ENCODE measurements at places on chromosomes 6 and 20.

DNA sequence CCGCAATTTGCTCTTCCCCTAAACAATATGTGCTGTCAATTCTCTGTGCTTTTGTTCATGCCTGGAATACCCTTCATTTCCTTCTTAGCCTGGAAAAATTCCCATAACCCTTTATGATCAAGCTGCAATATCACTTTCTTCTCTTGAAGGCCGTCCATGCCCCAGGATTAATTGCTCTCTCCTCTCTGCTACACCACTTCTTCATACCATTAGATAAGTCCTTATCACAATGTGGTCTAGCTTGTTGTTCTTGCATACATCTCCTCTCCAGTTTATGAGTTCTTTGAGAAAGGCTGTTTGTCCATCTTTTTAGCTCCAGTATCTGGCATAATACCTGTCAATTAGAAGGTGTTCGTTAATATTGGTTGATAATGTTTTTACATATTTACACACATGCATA is 111.2 kb upstream of the SAMD5 start:
- no peak for DNase-seq

- DNase-seq, result no peak
Observed at GRCh38 chr6:56005426-56005825, 130.0 kb upstream of the BMP5 start.

DNA sequence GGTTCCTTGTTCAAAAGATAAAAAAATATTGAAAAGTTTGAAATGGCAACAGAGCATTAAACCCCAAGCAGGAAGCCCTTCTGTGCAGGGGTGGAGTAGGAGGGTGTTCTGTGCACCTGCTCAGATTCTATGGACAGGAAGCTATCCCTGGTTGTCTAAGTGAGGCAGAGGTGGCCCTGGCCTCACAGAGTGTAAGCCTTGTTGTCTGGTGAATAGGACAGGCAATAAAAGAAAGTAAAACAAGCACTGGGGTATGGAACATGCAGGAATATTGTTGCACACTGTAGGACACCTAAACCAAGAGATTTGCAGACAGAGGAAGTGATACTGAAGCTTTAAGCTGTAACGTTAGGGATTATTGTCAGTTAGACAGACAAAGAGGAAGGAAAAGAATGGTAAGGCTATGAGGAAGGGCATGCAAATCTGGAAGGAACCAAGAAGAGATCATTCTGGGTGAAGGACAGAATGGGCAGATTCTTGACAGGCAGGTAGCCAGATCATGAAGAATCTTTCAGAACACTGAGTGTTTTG is 66.8 kb downstream of the TBC1D7 start:
- DNase-seq, result no peak

- DNase-seq, result no peak
Observed at GRCh38 chr6:90021711-90022110, 127.4 kb downstream of the GJA10 start.

DNA sequence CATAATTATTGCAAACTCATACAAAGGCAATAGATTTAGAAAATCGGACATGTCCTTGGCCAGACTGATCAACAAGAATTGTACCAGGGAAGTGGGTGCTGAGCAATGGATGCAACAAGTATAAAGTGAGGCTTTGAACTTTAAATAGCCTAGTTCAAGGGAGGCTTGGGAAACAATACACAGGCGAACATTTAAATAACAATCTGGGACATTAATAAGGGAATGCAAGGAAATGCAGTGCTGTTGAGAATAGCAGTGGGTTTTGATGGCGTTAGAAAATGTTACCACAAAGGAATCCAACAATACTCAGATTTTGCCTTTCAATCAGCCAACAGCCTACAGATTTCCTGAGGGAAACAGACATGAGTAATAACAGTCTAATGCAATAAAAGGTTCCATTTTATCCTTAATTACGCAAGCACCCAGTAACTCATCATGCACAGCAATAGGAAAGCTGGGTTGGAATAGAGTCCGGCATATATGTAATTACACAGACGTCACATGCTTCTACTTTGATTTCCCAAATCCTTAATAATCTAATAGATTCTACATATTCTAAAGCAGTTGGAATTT is 134.6 kb downstream of the PHACTR1 start:
- DNase-seq, result no peak

- no peak for DNase-seq
Observed at GRCh38 chr6:74597266-74597665, 608.6 kb downstream of the COL12A1 start.

GRCh38 chr6:112173221-112173804 is 81.1 kb downstream of the LAMA4 start:
- no peak for DNase-seq

DNA sequence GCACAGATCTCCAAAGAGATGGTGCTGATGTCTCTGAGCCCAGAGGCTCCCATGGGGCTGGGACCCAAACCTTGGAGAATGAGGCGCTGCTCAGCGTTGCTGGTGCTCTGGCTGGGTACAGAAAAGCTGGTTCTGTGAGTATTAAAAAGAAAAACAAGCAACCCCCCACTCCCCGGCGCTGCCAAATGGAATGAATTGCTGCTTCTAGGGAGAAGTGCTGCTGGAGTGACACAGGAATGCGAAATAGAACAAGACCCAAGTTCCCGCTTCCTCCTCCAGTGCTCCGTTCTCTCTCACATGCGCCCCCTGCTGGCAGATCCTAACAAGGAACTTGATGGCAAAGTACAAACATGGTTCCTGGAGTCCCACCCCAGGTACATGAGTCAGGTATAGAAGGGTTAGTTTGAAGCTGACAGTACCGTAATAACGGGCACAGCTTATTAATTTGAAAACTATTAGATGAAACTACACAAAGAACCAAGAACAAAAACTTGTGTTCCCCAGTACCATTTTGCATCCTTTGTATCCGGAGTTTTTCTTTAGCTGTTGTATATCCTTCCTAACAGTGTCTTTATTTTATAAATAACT is 2.1 kb upstream of the DDX27 start:
- peak; percentile 94 for DNase-seq

DNA sequence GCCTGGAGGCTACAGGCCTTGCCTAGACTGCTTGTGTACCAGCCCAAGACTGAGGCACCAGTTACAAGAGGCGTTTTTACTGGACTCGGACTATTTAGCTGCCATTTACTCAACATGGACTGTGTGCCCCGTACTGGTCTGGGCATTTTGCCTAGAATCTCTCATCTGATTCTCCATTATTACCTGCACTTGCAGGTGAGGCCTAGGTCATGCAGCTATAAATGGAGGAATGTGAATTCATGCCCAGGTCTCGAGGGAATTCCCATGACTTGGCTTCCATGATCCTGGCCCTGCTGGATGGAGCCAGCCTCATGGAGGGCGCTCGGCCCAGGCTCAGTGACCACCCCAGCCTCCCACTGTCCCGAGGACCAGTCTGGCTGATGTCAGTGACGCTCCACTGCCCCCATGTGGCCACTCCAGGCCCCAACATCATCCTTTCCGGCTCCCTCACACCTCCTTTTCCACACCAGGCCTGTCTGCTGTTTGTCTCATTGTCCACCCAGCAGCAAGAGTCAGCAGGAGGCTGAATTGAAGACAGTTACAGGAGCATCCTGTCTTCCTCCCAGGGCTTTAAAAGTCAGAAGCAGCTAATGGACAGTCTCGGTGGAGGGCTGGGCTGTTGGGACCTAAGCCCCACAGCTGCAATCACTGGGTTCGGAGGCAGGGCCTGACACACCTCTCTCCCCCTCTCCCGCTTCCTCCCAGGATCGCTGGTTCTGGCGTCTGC is 8.7 kb downstream of the MMP24OS start:
- peak; percentile 45 for DNase-seq
